ENCODE measurements at places on chromosomes 6 and 20.
A peak's percentile ranks its signal among the peaks of the same experiment; 100 is the strongest.

DNA sequence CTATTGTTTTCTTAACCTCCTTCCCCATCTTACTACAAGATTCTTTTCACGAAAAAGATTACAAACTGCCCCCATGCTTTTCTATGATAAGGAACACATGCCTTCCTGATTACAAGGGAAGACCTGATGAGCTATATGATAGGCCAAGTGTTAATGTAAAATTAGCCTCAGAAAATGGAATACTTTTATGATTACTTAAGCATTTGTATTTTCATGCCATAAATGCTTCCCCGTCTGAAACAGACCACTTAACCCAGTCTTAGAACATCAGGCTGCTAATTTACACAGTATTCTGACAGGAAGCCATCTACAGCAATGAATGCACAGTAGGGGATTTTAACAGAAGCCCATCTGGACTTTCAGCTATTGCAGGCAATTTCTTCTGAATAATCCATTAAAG is 274.9 kb downstream of the HAO1 start:
- no peak for DNase-seq

DNA sequence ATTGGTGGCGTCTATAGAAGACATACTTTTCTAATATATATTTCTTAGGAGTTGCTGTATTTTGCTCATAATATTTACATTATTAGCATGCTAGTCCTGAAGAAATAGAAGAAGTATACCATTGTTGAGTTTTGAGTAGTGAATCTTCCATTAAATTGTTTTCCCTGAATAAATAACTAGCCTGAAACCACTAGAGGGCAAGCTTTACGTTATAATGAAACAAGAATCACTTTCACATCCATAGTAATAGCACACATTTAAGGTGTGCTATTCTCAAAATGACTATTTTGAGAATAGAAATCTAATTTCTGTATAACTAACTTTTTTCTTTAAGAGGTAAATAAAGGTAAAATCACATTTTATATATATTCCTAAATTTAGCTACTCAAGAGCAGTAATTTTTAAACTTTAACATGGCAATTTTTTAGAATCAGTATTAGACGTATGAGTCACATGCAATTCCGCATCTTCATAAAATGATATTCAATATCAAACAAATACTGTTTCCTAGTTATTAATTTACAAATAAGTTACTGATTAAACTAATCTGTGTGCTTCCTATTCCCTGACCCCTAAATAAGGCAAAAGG is 213.2 kb upstream of the MANEA start:
- DNase-seq, result peak; percentile 5

DNA sequence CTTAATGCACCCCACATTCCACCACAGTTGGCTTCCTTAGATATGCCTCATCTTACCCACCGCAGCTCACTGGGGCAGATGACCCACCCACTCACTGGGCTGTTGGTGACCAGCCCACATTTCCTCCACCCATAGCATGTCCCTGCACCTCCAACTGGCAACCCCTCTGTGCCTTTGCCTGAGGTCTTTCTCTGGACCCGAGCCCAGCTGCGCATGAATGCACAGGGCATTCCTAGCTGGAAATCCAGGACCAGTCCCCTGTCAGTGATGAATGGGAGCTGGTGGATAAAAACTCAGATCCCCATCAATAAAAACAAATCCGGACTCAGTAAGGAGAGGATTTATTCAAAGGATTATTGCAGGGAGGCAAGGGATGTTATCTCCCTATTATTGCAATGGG is 75.0 kb downstream of the ISM1 start:
- no peak for DNase-seq

DNA sequence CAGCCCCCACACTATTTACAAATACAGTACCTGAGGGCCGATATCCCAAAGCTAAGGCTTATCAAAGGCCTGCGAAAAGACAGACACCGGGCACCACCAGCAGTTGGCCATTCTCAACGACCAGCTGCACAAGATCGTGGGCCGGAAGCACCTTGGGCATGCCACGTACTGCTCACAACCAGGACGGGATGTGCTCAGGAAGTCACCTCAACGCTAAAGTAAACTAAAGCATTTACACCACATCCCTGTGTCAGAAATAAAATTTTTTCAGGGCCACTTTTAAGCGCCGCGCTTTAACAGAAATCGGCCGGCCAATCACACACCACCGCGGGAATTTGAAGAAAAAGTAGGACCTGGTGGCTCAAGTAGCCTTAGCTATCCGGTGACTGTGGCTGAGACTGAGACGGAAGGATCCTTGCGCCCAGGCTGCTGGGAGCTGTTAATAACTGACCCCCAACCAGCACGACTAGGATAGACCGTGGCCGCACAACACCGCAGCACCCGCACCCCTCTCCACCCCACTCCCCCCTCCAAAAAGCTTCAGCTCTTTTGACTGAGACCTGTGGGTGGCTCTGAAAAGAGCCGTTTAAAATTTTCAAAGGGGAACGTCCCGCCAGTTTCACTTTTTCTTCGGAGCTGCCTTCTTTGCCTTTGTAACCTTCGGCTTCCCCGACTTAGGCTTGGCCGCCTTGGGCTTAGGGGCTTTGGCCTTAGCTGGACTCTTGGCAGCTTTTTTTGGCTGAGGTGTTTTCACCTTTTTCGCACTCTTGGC is 131.2 kb upstream of the BTN3A2 start:
- peak; percentile 71 for DNase-seq

GRCh38 chr20:35049776-35050352 is 42.7 kb downstream of the TRPC4AP start:
- DNase-seq, result peak; percentile 28

DNA sequence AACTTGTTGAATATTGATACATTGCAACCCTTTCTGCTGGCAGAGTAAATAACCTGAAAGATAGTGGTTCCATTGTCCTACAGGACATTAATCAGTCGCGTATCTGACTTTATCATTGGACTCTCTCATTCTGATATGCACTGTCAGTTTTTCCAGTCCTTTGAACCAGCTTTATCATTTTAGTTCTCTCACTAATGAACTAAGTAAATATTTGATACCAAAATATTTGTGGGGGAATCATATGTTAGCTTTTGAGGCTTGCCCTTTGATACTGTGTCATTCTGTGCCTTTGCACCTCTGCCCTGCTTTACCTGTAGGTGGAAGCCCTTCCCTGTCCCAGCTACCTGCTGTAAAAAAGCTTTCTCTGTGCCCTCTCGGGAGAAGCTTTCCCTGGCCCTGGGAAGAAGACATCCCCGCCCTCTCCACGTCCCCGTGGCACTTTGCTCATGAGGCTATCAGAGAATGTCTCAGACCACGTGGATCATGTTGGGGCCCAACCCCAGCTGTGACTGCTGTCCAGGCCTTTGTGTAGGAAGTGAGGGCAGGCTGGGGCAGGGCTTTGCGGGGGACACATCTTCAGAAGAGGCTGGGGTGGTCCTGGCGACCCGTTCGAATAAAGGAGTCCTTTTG is 117.8 kb upstream of the NXT1 start:
- DNase-seq, result no peak

GRCh38 chr20:36700438-36700837 is 45.5 kb downstream of the NDRG3 start:
- no peak for DNase-seq

GRCh38 chr6:169452117-169452868 is 198.6 kb upstream of the THBS2 start:
- DNase-seq, result no peak
